HFF-Myc (cell line): ENCODE measurements at places on chromosomes 7 and 10.

GRCh38 chr10:96655461-96656197 lies 64.7 kb downstream of the PIK3AP1 start:
- DNase-seq = no peak

DNA sequence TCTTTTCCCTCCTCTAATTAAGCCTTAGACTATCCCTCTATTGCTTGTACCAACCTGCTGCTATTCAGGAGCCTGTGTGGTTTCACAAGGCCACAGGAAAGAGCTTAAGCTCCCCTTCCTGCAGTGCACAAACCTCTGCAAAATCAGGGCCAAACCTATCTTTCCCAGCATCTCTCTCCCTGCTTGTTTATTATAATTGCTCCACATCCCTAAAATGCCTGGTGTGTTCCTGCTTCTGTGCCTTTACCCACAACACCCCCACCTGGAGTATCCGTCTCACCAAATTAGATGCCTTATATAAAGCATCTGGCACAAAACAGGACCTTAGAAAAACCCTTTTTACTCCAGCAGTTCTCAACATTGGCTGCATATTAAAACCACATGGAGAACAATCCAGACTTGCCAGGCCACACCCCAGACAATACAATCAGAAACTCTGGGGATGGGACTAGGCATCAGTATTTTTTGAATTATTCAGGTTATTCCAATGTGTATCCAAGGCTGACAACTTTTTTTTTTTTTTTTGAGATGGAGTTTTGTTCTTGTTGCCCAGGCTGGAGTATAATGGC lies 16.7 kb downstream of the SEC31B start:
- DNase-seq = peak; percentile 59

GRCh38 chr10:65581426-65582026 lies 1344.3 kb upstream of the LRRTM3 start:
- no peak for DNase-seq

GRCh38 chr7:132239422-132239994 lies 336.8 kb downstream of the PLXNA4 start:
- DNase-seq = no peak

DNA sequence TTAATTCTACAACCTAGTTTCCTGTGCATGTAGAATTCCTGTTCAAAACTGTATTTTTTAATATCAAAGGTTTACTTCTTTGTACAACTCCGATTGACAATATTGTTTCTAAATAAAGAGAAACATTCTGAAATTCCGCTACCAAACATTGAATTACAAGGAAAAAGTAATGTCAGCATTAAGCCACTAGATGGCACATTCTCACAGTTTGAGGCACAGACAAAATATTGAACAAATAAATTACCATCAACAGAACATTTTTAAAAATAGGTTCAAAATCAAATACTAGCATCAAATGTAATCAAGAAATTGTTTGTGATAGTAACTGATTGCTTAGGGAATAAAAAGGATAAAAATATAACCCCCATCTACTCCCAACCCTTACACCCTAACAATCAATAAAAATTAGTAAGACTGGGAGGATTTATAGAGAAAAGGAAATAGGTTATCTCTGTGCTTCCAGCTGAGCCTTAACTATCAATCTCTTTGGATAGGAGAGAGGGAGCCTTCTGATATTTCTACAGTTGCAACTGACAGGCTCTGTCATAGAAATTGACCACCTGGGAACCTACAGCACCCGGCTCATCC lies 86.6 kb upstream of the C7orf33 start:
- no peak for DNase-seq

- DNase-seq = no peak
Observed at GRCh38 chr10:47336387-47337134, 11.6 kb upstream of the RBP3 start.

DNA sequence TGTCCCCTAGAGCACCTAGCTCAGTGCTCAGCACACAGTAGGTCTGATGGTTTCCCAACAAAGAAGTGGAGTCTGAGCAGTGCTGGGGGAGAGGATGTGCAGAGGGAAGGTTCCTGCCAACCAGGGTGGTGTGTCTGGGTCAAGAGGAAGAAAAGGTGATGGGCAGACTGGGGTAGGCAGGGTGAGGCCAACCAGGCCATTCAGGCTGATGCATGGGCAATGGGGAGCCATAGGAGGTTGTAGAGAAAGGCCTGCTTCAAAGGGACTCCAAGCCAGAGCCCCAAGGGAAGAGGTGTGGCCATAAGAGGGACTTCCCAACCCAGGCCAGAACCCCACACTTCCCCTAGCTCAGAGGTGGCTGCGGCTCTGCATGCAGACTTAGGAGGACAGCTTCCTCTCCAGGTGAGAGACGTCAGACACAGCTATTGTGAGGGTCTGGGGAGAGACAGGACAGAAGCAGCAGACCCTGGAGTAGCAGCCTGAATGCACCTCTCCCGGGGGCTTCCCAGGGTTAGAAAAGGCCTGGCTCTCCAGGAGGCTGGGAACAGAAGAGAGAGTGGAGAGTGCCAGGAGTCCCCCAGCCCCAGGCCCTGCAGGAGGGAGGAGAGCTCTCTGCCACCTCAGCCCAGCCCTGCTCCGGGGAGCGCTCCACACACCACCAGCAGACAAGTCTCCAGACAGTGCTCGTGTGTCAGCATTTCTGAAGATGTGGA lies 87.4 kb upstream of the ZMIZ1 start:
- DNase-seq = no peak

DNA sequence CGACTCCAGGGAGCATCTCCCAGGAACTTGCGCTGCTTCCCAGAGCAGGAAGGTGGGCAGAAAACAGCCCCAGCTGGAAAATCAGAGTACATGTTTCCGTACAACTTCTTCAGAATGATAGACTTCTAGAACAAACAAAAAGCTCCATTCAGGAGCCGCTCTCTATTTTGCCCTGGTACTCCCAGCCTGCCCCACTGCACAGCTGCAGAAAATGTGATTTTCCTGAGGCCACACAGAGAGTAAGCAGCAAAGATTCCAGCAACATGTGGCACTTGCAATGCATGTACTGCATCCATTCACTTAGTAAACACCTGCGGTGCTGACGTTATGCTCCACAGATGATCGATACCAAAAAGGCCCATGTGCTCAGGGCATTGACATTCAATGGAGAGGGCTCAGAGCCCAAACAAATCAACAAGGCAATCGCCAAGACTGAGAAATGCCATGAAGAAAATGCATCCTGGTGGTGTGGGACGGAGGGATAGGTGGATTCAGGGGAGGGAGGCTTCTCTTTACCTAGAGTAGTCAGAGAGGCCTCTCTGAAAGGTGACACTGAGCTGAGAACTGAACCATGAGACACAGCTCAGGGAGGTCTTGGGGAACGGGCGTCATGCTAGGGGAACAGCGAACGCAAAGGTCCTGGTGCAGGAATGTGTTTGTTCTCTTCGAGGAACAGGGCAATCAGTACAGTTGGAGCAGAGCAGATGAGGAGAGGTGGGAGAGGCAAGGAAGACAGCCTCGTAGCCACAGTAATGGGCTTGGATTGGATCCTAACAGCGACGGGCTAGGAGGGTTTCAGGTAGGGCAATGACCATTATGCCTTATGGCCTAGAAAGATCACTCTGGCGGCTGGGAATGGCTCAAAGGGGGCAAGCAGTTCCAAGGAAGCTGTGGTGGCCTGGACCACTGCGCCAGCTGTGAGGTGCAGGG lies 35.3 kb upstream of the DUSP5 start:
- DNase-seq = no peak

DNA sequence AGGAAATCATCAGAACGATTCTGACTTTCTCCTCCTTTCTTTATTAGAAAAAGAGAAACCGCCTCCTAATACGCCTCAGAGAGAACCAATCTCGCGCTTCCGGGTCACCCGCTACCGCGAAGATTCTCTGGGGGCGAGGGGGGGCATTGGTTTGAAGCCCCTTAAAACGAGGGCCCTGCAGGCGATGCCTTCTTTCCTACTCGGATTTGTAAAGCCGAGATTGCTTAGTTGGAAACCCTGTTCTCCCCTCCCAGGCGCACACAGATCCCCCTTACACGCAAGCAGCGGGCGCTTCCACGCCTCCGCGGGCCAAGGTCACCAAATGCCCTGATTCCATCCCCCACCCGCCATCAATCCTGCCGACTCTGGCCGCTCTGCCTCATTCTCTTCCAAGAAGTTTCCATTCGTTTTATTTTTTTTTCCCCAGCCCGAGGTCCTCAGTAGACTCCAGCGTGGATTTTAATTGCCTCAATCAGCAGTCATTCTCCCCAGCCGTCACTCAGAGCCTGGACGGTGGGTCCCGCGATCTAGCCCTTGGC lies 1.1 kb upstream of the GAD2 start:
- DNase-seq = no peak

DNA sequence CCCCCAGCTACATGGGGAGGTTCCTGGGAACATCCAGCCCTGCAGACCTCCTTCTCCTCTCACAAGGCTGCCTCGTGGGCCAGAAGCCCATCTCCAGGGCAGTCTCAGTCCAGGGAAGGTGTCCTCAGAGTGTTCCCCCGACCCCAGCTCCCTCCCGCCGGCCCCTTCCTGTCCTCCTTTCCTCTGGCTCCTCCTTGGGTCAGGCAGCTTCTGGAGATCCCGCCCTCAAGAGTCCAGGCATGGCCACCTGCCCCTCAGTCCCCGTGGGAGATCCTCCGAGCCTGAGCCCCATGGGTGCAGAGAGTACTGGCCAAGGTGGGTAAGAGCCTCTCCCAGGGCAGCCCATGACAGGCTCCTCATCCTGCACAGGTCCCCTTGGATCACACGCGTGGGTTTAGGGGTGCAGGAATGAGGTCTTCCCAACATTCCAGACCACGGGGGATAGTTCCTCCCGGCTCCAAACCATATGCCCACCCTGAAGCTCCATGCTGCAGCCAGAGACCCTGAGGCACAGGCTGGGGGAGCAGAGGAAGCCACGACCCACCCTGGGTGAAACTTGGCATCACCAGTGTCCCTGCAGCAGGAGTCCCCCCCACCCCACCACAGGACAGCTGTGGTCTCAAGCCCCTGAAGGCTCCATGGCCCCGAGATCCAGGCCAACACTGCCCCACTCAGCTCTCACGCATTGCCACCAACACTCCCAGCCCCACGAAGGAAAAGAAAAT lies 65.5 kb downstream of the OAT start:
- no peak for DNase-seq

GRCh38 chr10:96470116-96470743 lies 43.5 kb downstream of the TLL2 start:
- DNase-seq = no peak

DNA sequence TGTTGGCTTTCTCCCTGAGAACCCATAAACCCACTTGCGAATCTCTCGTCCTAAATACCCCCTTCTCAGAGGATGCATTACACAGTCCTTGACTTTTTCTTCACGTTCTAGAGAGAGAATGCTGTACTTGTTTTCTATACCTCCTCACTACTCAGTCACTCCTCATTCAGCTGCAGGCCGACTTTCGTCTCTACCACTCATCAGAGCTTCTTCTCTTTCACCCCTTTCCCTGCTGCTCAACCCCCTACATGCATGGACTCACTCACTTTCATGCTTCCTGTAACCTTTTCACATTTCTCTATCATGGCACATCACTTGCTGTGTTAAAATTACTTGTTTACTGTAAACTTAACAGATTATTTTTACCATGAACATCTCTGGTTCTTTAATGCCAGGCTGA lies 19.8 kb downstream of the MDFIC start:
- DNase-seq = no peak

DNA sequence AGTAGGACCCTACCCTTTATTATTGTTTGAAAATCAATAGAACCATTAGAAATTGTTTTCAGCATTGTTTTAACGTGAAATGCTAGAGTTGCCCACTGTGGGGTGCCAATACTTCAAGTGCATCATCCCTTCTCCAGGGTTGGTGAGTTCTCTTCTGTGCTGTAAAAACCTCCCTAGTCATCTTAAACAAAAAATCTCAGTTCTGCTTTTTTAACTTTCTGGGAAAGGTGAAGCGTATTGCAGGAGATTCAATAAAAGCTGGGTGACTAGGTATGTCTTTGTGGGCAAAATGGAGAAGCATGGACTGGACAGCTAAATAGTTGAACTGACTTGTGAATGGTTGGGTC lies 699.1 kb downstream of the SUGCT start:
- no peak for DNase-seq

DNA sequence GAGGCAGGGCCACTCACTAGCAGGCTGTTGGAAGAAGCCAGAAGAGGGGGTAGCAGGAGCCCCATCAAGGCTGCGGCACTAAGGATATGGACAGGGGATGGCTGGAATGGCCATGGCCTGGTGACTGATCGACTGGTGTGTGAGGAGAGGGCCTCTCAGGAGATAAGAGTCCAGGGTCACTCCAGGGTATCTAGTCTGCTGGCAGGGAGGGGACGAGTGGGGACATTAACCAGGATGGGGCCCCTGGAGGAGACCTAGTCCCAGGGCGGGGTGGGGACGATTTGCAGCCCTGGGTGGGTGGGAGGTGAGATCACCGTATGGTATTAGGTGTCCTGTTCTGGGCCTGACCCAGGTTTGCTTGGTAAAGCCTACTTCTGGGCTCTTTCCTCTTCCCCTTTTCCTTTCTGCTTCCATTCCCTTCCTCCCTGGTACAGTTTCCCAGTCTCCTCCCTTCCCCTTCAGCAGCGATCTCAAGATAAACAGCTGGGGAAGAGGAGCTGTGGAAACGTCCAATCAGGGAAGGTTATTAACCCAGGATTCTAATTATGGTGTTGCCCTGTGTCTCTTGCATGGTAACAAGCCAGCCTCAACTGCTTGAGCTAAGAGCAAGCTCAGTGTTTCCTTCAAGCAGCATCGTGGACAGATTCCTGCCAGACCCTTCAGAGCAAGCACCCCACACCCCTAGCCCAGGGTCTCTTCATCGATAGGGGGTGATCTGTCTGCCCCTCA lies 233.2 kb downstream of the RPS24 start:
- no peak for DNase-seq

GRCh38 chr7:17696422-17696821 lies 243.9 kb downstream of the SNX13 start:
- DNase-seq = no peak

DNA sequence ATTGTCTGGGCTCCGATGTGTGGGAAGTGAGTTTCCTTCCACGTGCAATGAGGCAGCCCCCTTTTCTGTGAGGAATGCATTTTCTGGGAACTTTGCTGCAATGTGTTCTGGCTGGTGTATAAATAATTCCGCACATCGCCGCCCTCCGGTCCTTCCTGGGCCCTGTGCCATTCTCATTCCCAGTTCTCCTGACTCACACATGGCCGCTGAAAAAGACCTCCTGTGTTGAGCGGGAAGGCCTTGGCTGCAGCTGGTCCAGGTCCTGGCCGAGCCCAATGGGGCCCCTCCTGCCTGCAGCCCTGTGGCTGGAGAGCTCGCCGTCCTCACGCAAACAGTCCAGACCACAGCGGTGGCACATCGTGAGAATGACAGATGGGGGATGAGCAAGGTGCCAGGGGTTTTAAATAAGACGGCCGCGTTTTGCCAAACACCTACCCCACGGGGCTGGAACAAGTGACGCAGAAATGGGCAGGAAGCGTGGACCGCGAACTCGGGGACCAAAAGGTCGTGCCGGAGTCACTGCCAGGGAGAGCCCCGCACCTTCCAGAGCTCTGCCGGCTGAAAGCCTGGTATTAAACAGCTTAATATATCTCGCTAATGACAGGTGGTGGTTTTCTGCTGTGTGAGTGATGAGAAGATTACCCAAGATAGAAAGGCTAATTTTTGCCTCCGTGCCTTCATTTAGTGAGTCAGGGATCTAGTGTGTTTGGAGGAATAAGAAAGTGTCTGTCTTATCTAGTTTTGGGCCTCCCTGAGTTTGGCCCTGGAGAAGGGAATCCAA lies 37.0 kb downstream of the FAM20C start:
- DNase-seq = peak; percentile 62

GRCh38 chr10:116925056-116925455 lies 75.8 kb downstream of the ENO4 start:
- DNase-seq = no peak
